ENCODE measurements at places on chromosomes 5 and 9.

DNA sequence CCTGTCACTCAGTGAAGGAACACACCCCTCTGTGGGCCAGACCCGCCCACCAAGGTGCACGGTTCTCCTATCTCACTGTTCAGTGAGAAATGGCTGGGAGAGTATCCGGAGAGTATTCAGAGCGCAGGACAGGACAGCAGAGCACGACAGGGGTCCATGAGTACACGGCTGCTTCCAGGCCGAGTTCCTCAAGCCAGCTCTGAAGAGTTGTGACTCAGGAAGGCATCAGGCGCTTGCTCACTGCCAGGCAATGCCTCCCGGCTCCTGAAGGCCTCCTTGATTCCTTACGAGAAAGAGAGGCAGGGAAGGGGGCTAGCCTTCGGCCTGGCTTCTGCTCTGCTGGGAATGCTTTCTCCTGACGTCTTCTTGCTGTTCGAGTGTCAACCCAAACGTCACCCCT, 132.1 kb upstream of the PPP1R26 start:
- DNase-seq = no peak

- no peak for DNase-seq
Observed at GRCh38 chr5:133266527-133266878, 214.7 kb downstream of the HSPA4 start.

- DNase-seq = no peak
Observed at GRCh38 chr5:62627901-62628300, 49.3 kb downstream of the LRRC70 start.

- DNase-seq = no peak
Observed at GRCh38 chr5:90421136-90421535, 11.6 kb upstream of the CETN3 start.

- DNase-seq = no peak
Observed at GRCh38 chr9:34694811-34695210, 3.7 kb upstream of the CCL19 start.

DNA sequence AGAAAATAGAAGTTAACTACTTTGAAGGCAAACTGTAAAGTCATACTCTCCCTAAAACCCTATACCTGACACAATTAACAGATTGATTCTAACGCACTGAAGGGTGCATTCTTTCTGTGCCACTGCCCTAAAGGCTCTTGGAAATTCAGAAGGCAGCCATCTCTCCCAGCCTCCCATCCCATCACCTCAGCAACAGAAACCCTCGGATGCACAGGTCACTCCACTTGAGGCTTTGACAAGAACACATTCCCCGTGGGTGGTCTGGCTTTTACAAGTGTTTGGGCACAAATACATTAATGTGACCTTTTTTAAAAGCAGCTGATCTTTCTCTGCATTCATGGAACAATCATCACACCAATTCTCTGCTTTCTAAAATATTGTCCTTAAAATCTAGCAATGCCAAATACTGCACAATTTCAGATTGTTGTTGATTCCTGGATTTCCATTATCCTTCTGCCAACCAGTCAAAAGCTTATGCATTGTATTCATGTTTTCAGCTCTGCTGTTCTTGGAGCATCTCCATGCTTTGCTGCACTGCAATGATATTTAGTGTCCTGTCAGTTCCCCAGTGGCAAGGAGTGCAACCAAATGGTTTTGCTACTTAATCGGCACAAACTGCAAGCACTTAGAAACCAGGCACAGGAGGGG, 175.6 kb downstream of the TMEM161B start:
- DNase-seq = no peak

DNA sequence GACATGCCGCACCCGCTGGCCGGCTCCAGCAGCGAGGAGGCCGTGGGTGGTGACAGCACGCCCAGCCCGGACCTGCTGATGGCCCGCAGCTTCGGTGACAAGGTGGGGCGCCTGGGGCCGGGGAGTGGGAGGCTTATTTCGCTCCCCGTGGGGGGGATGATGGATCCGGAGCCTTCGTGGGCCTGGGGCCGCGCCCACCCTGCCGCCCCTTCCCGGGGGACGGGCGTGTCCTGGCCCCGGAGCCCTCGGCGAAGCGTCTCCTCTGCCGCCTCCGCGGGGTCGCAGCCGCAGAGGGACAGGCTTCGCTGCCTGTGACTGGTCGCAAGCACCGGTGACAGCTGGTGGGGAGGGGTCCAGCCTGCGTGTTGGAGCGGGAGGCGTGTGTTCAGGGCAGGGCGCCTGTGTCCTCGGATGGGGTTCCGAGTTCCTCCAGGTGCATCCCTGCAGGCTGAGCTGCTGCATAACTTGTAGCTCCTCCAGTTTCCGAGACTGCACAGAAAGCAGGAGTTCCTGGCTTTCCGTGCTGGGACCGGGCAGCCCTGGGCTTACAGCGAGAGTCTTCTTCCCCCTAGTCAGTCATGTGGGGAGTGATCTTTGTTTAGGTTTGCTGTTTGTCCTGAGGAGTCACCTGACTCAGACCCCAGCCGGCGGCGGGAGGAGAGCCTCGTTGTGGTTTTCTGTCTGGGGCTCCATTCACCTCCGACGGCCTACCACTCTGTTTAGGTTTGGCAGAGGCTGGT, 666 bp downstream of the SNX30 start:
- no peak for DNase-seq

- no peak for DNase-seq
Observed at GRCh38 chr5:168226012-168226411, 65.4 kb upstream of the WWC1 start.

DNA sequence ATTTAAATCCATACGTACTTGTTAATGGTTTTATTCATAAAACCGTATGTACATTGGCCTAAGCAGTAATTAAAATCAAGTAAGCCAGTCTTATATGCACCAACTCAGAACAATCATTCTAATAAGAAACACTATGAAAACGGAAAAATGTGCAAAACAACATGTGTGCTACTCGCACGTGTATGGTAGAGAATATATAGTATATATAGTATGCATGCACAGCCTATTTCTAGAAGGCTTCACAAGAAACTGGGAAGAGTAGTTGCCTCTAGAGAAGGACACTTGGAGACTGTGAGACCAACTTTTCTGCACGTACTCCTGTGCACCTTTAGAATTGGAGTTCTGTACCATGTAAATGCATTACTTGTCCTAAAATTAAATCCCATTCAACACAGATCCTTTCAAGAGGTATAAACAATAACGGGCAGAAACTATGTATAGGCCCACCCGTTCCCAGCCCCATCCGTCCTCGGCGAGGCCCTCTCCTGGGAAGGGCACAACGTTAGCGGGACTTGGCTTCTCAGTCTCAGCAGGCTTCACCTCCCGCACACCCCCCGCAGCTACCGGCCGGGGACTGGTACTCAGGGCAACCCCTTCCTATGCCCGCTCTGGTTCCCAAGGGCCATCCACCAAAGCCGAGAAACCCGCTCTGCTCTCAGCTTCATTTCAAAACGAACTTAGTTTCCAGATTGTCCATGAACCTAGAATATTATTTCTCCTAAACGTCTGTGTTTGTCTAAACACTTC, 2.0 kb downstream of the CDC14B start:
- DNase-seq = no peak

DNA sequence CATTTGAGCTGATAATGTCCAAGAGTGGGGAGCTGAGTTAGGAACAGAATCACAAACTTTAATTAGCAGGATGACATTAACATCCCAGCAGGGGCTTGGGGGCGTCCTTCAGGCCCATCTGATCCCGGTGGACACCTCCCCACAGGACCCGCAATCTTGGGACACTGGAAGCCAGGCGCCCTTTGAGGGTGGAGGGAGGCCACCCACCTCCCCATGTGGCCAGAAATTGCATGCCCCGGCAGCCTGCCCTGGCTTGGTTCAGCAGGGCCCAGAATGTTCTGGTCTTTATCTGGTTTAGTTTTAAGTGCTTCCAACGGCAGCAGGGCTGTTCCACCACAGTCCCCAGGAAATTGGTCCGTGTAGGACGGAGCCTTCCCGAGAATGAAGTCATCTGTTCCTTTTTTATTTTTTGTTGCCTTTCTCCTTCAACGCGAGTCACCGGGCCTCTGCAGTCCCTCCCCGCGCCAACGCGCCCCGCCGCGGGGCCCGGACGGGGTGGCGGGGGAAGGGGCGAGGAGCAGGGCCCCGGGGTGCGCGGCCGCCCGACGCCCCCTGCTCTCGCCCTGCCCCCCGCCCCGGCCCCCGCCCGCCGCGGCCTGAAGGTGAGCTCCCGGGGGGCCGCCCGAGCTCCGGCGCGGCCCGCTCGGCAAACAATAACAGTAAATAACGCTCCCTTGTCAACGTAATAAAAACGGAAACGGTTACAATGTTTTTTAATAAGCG, 207.9 kb downstream of the C9orf50 start:
- peak; percentile 66 for DNase-seq

DNA sequence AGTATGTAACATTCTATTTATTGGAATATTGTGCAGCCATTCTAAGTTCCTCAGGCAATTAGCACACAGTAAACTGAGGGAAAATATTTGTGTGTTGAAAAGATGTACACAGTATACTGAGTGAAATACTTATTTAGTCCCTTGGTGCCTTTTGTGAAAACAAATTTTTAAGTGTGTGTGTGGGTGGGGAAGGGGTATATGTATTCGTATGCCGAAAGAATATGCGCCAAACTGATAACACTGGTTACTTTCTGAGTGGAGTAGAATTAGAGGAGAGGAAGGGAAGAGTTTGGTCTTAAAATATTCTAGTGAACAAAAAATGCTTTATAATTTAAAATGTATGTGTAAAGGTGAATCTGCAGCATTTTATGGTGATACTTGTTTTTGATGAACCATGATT, 3.1 kb downstream of the DCP2 start:
- no peak for DNase-seq

GRCh38 chr9:30967476-30967875, 1417.0 kb upstream of the ACO1 start:
- DNase-seq = no peak

GRCh38 chr5:134041570-134042411, 37.0 kb upstream of the VDAC1 start:
- DNase-seq = no peak

GRCh38 chr9:82037126-82037525, 48.6 kb downstream of the SPATA31D1 start:
- no peak for DNase-seq

GRCh38 chr5:89106480-89106879, 223.5 kb upstream of the MEF2C start:
- DNase-seq = no peak

DNA sequence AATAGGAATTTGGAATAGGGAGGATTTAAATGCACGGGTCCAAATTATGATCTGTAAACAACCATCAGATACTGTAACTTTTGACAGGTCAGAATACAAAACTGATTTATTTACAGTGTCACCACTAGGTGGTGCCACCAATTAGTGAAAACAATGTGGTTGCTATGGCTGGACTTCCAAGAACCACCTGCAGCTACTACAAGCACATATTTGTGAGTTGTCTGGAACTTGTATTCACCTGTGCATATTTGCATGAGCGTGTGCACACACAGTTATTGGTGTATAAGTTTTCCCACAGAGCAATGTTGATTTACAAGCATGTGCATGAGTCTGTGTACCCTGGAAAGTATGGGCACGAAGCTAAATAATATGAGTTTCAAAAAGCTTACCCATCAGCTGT, 3.0 kb upstream of the HRCT1 start:
- DNase-seq = peak; percentile 20

- no peak for DNase-seq
Observed at GRCh38 chr5:127290019-127290945, at the start of gene MEGF10. TSS of gene MEGF10 (plus strand) at chr5:127290796. CDS start at chr5:127331309, 40,513 bp downstream.

DNA sequence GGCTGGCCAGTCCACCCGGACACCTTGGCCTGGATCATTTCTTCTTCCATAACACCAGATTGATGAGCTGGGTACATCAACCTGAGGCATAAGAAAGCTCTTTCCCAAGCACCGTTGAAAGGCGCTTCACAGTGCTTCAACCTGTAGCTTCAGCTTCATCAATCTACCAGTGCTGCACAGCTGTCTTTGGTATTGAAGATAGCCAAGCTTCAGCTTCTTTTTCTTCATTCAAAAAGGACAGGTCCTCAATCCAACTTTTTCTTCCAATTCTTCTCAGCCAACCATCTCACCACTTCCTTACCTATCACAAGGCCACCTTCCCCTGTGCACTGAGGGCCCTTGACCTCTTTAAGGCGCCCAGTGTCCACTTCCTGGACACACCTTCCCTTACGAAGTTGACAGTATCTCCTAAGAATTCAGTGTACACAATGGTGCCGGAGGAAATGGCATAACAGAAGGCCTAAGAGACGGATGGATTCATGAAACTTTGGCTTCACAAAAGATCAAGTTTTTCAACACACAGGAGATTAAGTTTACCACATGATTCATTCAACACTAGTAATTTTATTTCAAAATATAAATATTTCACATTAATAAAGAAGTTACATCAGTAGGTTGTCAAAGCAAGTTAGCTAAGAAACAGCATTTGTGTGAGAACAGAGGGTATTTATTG, 1.4 kb upstream of the CTNNAL1 start:
- no peak for DNase-seq

GRCh38 chr9:69916950-69917349, 96.3 kb downstream of the CFAP95 start:
- DNase-seq = no peak

DNA sequence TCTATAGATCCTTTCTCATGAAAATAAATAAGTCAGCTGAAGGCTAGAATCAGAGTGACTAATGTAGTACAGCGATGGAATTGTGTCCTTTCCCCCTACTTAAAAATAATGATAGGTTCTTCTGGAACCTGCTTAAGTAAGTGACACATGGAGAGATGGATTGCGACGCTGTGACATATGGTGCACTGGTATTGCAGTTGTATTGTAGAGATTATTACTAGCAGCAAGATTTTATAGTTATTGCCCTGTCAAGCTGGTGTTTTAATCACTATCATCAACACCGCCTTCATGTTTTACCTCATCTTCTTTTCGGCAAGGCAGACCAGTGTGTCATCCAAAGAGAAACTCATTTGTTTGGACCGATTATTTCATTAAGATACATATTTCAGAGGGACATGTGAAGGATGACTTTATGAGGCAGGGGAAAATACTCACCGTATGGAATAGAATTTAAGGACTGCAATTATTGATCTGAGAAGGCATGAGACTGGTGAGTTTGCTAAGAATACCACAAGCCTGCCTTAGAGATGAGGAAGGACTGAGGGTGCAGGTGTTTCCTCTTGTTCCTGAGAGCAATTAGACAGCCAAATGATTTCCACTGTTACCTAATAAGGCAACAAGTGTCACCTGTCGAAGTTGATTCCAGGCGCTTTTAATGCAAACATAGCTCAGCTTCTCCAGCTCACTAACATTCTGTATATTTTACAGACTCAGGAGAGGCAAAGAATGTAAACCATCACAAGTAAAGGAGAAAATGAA, 1855.5 kb downstream of the MAT2B start:
- no peak for DNase-seq

DNA sequence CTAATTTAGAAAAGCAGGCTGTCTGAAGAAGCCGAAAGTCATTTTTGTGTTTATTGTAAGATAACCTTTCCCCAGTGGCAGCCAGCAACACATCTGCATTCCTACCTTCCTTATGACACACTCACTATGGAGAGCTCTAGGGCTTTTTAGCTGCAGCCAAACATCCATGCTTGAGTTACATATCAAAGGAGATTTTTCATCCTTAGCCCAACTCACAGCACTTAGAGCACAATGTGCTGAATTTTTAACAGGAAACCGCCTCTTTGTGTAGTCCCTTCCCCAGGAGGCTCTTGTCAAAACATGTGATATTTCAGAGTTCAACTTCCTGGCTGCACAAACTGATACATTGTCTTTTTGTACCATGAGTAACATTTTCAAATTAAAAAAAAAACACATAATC, 379.2 kb downstream of the CTNND2 start:
- DNase-seq = no peak
